ENCODE measurements at places on chromosomes 4 and X.

- DNase-seq: peak; percentile 91
Measured at GRCh38 chr4:183158062-183158461, 59.0 kb downstream of the WWC2 start.

- peak; percentile 8 for DNase-seq
Measured at GRCh38 chr4:89193843-89194242, 82.5 kb downstream of the TIGD2 start.

DNA sequence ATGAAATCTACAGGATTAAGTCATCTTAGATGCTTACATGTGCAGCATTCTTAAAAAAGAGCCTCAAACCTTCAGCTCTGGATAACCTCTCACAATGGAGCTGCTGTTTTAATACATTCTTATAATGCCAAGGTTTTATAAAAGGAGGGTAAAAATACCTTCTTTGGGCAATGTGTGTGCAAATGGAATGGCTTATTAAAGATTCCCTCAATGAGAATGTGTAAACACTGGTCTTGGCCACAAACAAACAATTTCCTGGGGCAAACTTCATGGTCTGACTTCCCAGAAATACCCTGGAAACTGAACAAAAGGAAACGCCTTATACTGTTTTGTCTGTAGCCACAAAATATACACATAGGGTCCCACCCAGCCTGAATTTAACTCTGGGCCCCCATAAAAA, 148.6 kb upstream of the INTU start:
- no peak for DNase-seq

GRCh38 chr4:84750960-84751283, 168.0 kb downstream of the CDS1 start:
- no peak for DNase-seq

DNA sequence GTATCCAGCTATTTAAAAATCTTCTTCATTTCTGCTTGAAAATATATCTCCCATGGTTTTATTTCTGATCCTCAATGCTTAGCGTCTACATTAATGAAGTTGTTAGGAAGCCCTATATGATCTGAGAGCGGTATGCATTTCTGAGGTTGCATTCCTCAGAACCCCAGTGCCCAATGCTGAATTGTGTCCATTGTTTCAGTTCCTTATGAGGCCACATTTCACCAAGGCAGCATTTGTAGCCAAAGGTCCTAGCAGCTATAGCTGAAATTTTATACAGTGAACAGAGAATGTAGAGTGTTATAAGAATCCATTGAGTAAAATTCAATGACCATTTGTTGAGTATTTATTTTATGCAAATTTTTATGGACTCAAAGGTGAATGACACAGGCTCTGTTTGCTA, 209.5 kb downstream of the PCDH7 start:
- DNase-seq: no peak

- DNase-seq: no peak
Measured at GRCh38 chrX:39574178-39574577, 523.6 kb downstream of the BCOR start.

GRCh38 chr4:86944964-86945781, 10.4 kb downstream of the AFF1 start:
- DNase-seq: no peak

DNA sequence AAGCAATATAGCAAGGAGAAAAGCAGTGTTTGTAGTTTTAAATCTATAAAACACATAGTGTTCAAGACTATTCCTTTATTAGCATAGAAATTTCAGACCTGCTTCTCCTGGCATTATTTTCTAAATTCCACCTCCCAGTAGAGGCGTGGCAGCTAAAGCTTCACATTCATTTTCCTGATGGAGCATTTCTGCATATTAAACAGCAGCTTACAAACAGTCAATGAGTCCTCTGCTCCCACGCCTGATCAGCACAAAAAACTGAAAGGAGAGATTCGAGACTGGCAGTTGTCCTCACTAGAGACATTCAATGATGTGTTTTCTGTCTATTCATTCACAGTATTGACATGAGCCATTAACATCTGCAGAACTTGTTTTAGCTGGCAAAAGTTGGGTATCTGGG, 61.4 kb downstream of the SHISA3 start:
- no peak for DNase-seq

DNA sequence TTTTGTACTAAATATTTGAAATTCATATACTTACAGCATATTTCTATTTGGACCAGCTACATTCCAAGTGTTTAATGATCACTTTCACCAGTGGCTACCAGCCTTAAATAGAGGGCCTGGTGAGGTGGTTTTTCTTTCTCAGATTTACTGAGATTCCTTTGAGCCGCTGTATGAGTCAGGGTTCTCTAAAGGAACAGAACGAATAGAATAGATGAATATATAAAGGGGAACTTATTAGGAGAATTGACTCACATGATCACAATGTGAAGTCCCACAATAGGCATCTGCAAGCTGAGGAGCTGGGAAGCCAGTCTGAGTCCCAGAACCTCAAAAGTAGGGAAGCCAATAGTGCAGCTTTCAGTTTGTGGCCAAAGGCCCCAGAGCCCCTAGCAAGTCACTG, 146.2 kb upstream of the TLL1 start:
- DNase-seq: peak; percentile 31

- no peak for DNase-seq
Measured at GRCh38 chr4:116005806-116006088, 892.3 kb upstream of the NDST4 start.

DNA sequence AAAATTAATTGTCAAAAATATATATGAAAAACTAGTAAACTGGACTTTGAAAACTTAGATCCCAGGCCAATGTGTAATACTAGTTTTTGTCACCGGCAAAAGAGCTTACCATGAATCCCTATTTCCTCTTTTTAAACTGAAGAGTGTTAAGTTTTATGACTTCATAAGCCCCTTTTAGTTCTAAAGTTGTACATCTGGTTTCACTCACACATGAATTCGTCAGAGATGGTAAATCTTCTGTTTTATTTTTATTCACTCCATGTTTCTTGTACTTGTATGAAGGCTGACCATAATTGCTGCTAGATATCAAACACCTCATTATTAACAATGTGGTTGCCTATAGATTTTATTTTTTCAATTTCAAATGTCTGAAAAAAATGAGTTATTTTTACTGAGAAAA, 827.9 kb downstream of the PCDH7 start:
- DNase-seq: no peak

- no peak for DNase-seq
Measured at GRCh38 chr4:25922812-25923369, 8.9 kb downstream of the SMIM20 start.

DNA sequence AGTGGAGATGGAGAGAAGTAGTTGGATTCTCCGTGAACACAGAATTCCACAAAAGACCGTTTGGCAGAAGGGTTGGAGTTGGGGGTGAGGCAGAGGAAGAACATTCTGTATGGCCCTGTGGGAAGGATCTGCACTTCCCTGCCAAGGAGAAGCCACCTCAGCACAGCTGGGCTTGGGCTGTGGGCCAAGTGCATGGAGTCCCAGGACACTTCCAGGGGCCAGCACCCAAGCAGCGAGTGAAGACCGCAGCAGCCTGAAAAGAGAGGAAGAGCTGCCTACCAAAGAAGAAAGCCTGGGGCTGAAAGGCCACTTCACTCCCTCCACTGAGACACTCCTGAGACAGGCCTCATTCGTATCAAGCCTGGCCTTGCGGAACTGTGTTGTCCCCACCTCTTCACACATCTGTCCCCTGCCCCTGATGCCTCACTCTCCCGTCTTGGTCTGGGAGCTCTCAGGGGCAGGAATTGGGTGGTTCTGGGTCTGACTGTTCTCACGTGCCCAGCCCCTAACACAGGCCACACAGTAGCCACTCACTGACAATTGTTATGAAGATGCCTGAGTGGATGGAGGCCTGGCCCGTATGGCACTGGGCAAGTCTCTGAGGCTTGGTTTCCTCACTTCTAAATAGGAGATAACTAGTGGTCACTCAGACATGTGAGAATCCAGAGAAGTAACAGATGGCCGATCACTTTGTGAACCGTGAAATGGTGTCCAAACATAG, 3.3 kb upstream of the AWAT2 start:
- no peak for DNase-seq

DNA sequence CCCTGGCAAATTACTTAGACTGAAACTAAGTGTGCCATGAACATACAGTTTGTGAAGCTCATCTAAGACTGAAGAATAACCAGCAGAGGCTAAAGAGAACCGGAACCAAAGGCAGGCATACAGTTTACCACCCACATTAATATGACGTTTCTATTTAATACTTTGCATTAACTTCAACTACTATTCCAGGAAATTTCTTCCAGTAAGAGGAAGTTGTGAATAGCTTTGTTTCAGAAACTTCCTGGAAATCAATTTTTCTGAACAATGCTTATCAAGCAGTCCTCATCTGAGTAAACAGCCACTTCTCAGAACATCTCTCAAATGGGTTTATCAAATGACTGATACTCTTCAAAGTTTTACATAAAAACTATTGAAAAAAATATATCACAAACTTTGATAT, 252.7 kb downstream of the OPHN1 start:
- DNase-seq: no peak

- DNase-seq: no peak
Measured at GRCh38 chr4:153955327-153955726, 166.4 kb upstream of the SFRP2 start.

GRCh38 chr4:143156853-143157252, 27.9 kb upstream of the USP38 start:
- DNase-seq: no peak

DNA sequence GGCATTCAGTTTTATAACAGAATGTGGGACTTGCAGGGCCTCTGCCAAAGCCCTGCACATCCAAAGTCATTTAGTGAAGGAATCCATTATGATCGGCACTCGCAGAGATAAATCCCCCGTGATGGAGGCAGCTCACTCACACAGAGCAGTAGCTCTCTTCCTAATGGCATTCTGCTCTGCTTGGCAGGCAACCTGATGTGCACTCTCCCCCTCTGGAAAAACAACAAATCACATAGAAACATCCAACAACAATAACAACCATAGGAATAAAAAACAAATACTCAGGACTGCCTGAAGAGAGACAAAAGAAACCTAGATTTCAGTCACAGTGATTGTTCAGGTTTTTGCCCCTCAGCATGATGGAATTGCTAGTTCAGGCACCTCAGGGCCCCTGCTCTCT, 59.7 kb downstream of the NAA11 start:
- DNase-seq: no peak

DNA sequence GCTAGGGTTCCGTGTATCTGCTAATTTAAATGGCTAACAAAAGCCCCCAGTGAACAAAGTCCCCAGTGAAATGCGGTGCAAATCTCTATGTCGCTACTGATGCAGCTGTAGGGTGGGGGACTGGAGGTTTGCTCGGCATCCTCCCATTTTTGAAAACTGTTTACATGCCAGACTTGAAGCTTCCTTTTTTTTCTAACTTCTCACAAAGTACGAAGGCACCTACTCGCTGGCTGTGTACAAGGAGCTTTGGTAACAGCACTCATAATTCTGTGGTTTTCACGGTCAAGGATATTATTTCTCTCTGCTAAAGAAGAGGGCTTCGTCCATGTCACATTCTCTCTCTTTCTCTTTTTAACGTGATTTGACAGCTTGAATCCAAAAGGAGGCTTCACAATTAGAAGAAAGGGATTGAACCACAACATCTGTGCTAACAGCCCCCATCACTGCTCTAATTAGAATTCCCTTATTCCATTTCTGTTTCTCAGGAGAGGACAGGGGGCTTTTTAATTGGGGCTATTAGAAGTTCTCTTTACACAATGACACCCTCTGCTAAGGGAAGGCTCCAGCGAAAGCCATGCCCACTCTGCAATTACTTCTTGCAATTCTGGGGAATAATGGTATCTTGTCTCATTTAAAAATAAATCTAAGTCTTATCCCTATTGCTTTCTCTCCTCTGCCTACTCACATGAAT, 46.7 kb downstream of the TMEM156 start:
- DNase-seq: no peak

DNA sequence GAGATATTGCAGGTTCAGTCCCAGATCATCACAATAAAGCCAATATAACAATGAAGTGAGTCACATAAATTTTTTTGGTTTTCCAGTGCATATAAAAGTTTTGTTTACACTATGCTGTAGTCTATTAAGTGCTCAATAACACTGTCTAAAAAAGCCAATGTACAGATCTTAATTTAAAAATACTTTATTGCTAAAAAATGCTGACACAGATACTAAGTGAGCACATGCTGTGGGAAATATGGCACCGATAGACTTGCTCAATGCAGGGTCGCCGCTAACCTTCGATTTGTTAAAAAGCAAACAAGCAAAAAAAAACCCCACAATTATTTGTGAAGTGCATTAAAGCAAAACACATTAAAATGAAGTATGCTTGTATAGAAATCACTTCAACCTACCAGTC, 10.3 kb downstream of the PLA2G12A start:
- no peak for DNase-seq

GRCh38 chr4:184938871-184939270, 79.4 kb upstream of the HELT start:
- DNase-seq: no peak

GRCh38 chr4:24578364-24578763, 6.0 kb downstream of the DHX15 start:
- DNase-seq: no peak

GRCh38 chr4:101205916-101206315, 141.4 kb downstream of the PPP3CA start:
- DNase-seq: peak; percentile 31

- DNase-seq: peak; percentile 93
Measured at GRCh38 chr4:76905521-76905920, 7.6 kb upstream of the SOWAHB start.

DNA sequence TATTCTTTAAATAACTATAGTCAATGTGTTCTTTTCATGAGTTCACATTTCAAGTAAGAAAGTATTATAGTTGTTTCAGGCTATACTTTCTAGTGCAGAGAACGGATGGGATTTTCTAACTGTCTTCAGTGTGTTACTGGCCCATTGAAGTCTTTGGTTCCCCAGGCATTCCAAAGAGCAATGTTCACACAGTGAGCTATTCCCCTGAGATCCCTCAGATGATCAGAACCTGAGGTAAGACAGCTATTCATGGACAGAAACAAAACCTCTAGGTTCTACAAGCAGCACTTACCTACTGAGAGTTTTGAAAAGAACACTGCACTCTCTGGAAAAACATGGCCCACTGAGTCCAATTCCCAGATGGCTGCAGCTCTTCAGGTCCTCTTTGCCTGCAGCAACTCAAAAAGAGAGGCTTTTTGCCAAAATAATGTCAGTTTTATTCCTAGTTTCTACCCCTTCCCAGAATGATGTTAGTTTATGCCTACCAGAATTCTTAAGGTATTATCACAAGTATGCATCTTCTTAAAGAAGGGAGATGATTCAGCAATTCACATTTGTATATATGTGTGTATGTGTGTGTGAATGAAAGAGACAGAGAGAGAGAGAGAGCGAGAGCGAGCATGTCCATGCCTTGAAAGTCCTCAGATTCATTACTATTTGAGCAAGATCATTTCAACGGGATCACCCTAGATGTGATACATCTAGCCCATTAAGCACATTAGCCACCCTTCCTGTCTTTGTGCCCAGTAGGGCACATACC, 146.1 kb downstream of the PDHA2 start:
- no peak for DNase-seq

- peak; percentile 12 for DNase-seq
Measured at GRCh38 chr4:140691369-140691768, 64.8 kb downstream of the TBC1D9 start.

GRCh38 chrX:149648932-149649331, 17.3 kb upstream of the TMEM185A start:
- no peak for DNase-seq

Measured in fibroblast of skin of abdomen (primary cell).